Stimulated activated CD8-positive, alpha-beta memory T cell treated with anti-CD3 and anti-CD28 coated beads, Interleukin-4, amount 100 ng/mL, for 1 hour (primary cell): ENCODE measurements at places on chromosomes 2 and 18.

GRCh38 chr2:98382739-98383138 is 36.5 kb downstream of the CNGA3 start:
- no peak for DNase-seq

DNA sequence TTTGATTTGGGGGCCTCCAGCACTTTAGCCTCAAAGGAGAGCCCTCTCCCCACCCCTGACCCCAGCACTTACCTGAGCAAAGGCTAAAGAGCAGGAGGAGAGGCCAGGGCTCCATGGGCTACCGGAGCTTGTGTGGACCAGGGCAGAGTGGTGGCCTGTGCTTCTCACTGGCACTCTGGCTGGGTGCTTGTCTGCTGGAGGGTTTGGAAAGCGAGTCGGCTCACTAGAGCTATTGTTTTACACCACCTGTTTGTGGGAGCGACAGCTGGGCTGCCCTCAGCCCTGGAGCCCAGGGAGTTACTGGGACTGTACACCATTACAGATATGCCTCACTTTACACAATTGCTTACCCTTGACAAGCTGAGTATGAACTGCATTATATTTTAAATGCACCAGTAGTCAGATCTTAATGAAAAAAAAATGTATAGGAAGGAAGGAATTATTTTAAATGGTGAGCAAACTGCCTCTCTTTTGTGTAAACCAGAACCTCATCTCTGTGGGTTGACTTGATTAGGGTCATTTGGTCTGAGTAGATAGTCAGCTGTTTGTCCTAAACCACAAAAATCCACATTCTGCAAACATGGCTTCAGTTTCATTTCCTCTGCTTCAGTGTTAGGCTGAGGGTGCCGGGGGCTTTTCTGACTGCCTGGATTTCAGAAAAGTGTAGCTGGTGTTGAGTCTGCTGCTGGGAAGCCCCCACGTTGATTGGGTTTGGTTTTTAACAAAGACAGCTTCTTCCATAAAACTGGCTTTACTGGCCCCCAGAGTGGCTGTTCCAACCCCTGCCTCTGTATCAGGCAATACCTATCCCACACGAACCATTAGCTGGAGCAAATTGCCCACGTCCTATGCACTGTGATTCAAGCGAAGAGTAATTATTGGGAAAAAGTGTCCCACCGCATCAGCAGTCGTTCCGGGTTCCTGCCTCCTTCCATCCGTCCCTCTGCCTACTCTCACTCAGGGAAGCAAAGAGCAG is at the start of gene CHRNA1:
CHRNA1 (minus strand) TSS at position 193 of the 976 bp plus-strand sequence; CDS start at position 115, 78 bp downstream.
- no peak for DNase-seq

DNA sequence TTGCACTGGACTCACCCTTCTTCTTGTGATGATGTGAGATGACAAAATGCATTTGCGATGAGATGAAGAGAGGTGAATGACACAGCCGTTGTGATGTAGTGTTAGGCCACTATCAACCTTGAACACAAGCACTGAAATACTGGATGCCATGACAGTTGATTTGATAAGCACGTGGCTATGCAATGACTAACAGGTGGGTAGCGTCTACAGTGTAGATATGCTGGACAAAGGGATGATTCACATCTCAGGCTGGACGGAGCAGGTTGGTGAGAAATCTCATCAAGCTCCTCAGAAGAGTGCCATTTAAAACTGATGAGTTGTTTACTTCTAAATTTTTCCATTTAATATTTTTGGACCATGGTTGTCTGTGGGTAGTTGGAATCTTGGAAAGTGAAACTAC is 375.8 kb upstream of the LYPD1 start:
- DNase-seq, result no peak

- no peak for DNase-seq
Measured at GRCh38 chr2:197200051-197200761, 110.4 kb downstream of the ANKRD44 start.

DNA sequence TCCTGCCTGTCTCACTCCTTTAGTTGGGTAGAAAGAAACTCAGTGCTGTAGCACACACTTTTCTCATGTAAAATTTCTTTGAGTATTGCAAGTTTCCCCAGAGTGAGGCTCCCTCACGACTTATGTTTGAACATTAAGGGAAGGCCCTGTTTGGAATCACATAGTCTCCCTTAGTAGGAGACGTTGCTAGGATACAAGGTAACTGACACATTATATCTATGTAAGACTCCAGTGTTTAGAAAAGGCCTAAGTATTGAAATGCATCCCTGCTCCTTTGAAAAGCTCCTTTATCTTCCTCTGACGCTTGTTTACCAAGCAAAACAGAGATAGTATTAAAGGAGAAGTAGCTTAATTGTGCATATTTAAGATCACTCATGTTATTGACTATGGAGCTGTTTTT is 248.2 kb downstream of the PHLPP1 start:
- no peak for DNase-seq

- DNase-seq, result no peak
Measured at GRCh38 chr2:200435379-200435778, 74.5 kb downstream of the KCTD18 start.
